Spleen (tissue), 13 donors: ENCODE measurements at places on chromosomes 1 and 21.

- no peak for DNase-seq
Measured at GRCh38 chr1:207312604-207312920, 8.9 kb upstream of the CD55 start.

DNA sequence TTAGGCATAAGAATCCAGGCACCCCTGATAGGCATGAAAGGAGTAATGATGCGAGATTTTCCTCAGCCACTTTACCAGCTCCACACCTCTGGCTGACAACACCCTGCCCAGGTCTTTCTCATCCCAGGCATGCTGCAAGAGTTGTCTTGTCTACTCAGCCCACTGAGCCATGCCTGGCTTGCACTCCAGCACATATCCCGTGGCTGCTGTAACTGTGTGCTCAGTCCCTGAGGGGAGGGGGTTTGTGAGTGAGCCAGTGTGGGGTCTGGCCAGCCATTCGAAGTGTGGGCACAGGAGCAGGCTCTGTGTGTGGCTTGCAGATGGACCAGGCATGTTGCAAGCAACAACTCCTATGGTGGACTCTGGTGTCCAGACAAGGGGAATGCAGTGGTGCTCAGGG, 529.6 kb downstream of the ADGRL2 start:
- DNase-seq, result no peak

GRCh38 chr1:88885933-88886332, 5.4 kb downstream of the GTF2B start:
- DNase-seq, result no peak

GRCh38 chr1:43522776-43523480, 7.8 kb upstream of the PTPRF start:
- no peak for DNase-seq

- DNase-seq, result no peak
Measured at GRCh38 chr1:99776120-99776519, 9.7 kb upstream of the FRRS1 start.

DNA sequence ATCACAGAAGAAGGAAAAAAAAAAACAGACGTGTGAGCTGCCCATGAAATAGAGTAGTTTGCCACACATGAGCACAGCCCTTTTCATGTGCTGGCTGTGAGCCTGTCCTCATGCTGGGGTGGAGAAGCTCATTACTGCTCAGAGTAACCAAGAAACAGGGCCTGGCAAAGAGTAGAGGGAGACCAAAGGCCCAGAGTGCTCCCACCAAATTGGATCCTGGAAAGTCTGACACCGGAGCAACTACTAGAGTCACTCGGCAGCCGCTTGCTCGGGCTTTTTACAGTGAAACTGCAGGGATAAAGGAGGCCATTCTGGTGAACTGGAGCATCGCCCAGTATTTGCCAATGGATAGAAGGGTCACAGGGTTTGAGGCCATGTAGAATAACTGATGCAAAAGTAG, 64.4 kb upstream of the BARHL2 start:
- DNase-seq, result no peak

DNA sequence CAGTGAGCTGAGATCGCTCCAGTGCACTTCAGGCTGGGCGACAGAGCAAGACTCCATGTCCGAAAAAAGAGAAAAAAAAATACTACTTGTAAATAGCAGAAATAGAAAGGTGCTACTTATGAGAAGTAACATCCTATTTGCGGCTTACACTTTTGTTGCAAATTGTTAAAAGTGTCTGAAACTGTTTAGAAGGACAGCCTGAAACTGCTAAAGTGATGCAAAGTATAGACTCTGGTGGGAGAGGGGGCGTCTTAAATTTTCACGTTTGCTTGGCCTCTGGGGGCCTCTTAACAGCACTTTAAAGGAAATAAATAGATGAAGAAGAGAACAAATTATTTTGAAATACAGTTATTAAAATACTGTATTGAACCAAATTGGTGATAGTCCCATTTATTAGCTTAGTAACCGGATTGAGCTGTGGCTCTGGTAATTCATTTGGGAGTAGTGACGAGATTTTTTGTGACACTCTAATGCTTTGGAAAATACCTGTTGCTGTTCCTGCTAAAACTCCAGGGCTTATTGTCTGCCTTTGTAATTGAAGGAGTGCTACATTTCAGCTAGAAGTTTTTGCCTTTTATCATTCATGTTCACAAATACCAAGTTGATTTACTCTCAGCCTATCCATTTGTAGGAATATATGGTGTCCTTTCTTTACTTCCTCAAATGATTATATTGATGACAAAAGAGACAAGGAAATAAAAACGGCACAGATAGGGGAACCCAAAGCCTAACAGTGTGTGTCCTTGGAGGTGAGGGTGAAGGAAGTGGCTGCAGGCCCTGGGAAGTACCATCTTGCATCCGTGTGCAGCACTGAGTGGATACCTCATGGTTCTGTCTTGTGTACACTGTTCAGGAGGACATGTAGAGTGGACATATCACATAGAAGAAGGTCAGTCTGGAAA, 6.2 kb downstream of the PKNOX1 start:
- DNase-seq, result no peak

DNA sequence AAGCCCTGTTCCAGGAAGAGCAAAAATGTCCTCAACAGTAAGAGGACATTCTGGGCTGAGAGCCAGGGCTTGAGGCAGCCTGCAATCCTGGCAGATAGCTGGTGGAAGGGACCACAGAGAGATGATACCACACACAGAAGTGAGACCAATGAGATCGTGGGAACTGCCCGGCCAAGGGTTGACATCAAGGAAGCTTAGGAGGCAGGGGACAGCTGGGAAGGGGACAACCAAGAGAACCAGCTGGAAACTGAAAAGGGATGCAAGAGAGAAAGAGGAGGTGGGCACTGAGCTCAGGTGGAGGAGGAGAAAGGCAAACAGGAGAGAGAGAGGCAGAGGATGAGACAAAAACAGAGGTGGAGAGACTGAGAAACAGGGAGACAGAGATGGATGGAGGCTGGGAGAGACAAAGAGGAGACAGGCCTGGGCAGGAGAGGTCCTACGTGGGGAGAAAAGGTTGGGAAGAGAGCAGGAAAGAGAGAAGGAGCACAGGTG, 9.2 kb downstream of the PDZK1IP1 start:
- DNase-seq, result peak; percentile 19

- no peak for DNase-seq
Measured at GRCh38 chr1:172489847-172490246, 43.1 kb upstream of the SUCO start.

- no peak for DNase-seq
Measured at GRCh38 chr1:59696421-59697115, 118.2 kb upstream of the HOOK1 start.

DNA sequence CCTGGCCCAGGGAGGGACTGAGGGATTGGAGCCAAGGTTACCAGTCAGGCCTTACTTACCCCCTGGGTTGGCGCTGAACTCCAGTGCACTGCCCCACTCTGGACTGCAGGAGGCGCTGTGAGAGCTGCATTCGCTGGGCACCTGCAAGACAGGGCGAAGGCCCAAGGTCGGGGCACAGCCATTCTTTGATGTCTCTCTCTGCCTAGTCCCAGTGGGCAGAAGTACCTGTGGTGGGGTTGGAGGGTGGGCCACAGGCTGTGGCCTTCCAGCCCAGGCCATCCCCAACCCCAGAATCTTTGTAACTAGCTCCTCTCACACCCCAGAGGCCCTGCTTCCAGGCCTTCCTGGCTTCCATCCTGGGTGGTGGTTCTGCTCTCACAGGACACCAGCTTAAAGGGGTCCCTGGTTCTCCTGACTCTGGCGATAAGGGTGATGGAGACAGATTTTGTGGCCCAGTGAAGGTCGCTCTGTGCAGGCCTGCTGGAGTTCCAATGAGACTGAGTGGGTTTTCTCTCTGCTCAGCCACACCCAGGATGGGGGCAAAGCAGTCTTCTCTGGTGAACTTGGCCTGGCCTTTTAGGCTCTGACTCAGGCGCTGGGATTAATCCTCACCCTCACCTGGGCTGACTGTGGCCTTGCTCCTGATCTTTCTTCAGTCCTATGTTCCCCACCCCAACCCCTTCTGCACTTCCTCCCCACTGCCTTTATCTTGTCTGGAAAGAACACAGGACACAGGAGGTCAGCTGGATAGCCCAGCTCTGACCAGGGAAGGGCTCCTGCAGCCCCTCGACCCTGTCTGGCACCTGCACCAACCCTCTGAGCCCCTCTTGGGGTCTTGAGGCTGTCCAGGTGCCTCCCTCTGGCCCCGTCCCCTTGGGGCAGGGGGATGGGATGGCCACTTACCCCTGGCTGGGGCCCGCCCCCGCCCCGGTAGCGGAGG, 954 bp downstream of the MYOG start:
- DNase-seq, result peak; percentile 67

GRCh38 chr21:45132841-45133573, 58.6 kb downstream of the ADARB1 start:
- no peak for DNase-seq

GRCh38 chr1:181595234-181595633, 111.9 kb downstream of the CACNA1E start:
- no peak for DNase-seq

- no peak for DNase-seq
Measured at GRCh38 chr1:32234792-32235191, 12.2 kb upstream of the FAM167B start.

GRCh38 chr21:46008893-46009621, 27.5 kb downstream of the COL6A1 start:
- DNase-seq, result peak; percentile 55

DNA sequence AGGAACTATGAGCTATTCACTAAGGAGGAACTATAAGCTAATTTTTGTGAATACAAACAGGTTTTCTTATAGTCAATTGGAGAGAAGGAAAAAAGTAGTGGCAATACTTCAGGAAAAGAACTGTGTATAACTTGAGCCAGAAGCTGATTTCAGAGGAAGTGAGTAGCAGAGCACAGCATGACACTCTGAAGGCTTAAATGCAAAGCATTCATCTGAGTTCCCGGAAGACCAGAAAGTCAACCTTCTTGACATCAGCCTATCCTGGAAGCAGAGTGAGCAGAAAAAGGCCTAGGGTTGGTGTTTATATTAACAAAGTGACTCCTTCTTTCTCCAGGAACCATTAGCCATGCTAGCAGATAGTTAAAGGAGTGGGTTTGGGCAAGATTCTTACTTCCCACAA, 545.2 kb downstream of the MRPL39 start:
- DNase-seq, result no peak

GRCh38 chr1:198959032-198959431, 320.2 kb downstream of the PTPRC start:
- DNase-seq, result no peak

DNA sequence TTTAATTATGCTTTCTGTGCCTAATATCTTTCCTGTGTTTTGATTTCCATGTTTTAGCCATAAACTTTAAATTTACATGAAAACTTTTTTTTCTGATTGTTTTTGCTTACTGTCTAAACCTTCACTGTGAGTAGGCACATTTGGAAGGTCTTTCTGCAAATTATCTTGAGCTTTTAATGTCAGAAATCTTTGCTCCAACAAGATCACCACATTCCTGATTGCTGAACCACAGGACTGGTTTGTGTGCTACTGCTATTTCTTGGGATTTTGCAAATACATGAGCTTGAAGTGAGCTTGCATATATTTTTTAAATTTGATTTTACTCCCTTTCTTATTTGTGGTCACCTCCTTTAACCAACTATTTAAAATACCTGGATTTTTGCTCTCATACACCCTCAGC, 61.3 kb downstream of the PTBP2 start:
- DNase-seq, result no peak

DNA sequence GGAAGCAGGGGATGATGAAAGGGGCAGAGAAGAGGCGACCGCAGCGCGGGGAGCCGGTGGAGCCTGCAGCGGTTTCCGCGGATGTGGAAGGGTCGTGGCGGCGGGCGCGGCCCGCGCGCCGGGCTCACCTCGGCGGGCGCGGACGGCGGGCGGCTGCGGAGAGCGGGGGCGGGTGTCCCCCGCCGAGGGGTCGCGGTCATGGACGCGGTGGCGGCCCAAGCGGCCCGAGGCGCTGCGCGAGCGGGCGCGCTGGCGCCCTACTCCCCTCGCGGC, 572 bp downstream of the LPGAT1 start:
- DNase-seq, result no peak

DNA sequence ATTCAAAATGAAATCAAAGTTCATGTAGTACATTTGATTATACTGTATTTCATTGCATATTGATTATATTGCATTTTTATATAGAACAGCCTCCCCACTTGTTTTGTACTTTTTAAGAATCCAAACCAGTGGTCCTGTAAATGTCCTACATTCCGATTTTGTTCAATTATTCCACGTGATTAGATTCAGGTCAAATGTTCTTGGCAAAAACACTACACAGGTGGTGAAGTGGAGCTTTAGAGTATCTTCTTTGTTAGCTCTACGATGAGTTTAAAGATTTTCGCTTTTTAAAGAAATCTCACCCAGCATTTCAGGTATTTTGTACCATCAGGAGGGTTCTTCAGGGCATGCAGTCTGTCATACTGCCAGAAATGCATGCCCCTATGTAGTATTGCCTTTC, 120.6 kb downstream of the TRIM33 start:
- no peak for DNase-seq

- no peak for DNase-seq
Measured at GRCh38 chr1:225981714-225982113, 17.4 kb downstream of the SDE2 start.

DNA sequence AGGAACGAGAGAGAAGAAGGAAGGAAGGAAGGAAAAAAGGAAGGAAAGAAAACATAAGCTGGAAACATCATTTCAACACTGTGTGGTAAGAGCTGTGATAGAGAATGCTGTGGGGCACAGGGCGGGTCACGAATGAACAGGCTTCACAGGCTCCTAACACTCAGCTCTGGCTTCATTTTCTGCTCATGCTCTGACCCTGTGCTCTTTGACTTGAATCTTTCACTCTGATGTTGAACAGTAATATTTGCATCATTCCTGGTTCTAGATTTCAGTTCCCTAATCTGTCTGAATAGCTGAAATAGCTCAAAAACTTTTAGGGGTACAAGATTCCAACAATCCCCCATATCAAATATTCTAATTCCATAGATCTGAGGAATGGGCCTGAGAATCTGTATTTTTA, 207.3 kb downstream of the LHX8 start:
- DNase-seq, result no peak

- DNase-seq, result no peak
Measured at GRCh38 chr1:56070601-56071000, 508.8 kb downstream of the PLPP3 start.

- DNase-seq, result no peak
Measured at GRCh38 chr1:94622757-94623156, 81.2 kb upstream of the F3 start.

- DNase-seq, result peak; percentile 92
Measured at GRCh38 chr1:117606649-117607430, 992 bp downstream of the TENT5C start.

DNA sequence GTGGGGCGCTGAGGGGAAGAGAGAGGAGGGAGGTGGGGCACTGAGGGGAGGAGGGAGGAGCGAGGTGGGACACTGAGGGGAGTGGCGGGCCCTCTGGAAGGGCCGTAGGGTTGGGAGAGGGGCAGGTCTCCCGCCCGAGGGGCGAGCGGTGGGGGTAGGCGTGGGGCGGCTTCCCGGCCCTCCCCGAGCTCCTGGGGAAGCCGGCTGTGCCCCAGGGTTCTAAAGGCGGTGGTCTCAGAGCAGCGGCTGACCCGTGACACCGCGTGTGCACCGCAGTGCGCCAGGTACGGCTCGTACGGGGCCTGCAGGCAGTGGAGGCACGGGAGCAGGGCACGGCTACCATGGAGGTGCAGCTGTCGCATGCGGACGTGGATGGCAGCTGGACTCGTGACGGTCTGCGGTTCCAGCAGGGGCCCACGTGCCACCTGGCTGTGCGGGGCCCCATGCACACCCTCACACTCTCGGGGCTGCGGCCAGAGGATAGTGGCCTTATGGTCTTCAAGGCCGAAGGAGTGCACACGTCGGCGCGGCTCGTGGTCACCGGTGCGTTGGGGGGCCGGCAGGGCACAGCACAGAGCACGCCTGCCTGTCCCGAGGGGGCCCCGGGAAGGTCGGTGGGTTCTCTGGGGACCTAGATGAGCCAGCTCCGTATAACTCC, 68.5 kb downstream of the OBSCN start:
- DNase-seq, result no peak
